ENCODE measurements at places on chromosomes 5 and 9.
A peak's percentile ranks its signal among the peaks of the same experiment; 100 is the strongest.

DNA sequence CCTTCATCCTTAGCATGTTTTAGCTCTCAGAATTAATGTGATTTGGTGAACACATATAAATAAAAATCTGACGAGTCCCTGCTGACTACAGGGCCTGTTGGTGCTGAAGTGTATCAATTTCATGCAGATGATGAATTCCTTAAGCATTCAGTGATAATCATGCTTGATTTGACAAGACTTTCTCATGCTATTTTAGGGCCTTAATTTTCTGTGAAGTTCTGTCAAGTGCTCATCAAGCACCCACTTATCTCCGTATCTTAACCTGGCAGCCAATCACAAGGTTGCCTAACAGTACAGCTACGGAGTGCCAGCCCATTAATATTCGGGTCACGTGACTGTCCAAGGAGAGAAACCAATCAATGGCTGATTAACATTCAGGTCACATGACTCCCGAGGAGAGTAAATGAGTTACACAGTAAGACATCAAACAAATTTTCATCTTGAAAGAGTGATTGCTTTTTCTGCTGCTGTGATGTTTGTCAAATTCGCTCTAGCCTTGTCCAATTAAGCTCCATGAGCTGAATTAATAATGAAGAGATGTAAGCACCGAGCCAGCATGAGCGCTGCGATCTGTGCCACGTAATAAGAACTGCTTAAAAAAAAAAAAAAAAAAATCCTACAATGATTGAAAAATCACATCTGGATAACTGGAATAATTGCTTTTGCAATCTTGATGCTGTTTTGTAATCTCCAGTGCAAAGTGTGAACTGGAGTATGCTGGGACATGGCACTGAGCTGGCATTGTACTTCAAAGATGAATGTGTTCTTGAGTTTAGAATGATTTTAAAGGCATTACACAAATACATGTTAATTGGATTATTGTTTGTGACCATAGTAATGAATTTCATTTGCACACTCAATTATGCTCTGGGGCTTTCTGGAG, 104.3 kb upstream of the SPATA31D4 start:
- DNase-seq, result no peak

GRCh38 chr5:59216841-59217240, 634.0 kb downstream of the RAB3C start:
- DNase-seq, result no peak

DNA sequence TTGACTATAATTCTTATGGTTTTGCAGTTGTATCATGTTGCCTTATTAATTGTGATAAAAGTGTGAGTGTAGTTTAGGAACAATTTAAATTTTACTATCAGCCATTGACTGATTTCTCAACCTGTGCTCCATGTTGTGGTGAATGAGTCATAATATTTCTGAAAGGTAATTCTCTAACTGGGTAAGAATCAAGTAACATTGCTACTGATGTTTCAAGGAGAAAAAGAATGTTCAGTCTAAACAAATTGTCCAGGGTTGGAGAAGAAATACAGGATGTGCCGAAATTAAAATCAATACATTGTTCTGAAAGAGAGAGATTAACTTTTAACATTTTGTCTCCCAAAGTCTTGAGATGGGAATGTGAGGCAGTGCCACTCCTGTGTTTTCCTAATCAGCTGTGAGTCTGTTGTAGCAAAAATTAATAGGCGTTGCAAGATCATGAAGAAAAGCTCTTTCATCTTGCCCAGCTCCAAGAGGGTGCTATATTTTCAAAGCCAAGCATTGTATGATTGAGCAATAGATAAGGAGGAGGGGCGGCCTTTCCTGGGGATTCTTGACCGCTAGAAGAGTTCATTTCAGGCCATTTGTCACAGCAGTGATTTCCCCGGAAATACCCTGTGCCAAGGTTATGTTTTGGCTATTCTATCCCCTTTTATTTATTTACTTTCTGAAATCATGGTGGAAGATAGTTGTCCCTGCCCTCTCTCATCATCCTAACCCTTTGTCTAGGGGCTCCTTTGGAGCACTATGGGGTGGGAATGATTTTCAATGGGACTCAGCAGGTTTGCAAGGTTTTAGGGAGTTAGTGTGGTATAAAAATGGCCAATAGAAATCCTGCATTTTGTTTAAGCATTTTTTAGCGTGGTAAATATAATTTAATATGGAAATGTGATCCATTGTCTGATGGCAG, 151.6 kb downstream of the FOCAD start:
- DNase-seq, result no peak

DNA sequence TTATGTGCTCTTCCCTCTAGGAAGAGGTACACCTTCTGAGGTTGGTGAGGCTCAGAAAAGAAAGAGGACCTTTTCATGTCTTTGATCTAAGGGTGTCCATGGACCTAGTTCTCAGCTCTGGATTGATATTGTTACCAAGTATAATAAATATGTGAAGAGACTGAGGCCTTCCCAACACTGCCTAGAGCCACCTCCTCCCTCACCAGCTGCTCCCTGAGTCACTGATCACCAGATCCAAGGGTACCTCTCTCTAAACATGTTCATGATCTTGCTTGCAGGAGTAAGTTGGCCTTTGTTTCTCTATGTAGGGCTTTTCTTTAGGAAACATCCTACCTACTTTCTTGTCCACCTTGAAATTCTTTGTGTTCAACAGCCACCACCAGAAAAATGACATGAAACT, 218.8 kb upstream of the ADRA1B start:
- DNase-seq, result no peak

DNA sequence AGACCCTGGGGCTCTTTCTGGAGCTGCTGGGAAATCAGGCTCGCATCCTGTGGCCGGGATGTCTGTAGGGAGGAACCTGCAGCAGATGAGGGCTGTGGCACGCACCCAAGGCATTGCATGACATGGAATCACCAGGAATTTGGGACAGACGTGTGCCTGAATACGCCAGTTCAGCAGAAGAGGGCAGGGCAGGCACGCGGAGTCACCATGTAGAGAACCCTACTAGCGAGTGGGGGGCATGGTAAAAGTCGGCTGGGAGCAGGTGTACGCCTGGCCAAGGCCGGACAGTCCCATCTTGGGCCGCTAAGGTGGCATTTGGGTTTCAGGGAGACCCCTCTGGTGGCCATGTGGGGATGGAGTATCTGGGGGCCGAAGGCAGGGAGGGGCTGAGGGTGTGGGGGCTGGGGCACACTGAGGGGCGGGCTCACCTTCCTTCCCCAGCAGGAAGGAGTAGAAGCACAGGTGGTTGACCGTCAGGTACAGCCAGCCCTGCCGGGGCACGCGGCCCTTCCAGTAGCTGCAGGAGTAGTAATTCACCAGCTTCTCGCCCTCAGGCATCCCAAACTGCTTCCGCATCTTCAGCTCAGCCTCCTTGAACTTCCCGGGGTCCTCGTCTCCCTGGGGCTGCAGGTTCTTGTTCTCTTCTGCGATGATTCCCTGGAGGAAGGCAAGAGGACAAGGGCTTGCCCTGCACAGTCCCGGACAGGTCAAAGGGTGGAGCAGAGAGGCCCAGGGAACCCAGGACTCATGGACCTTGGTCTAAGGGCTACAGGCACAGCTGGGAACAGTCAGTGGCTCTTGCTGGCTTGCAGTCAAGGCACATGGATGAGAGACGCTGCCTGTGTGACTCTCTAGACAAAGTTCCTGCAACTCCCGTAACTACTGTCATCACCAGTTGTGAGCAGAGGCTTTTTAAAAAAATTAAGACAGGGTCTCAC, 13.5 kb downstream of the TBC1D9B start:
- DNase-seq, result no peak

GRCh38 chr5:119435436-119436132, 16.7 kb upstream of the HSD17B4 start:
- DNase-seq, result peak; percentile 19

GRCh38 chr5:159189310-159189709, 20.0 kb downstream of the RNF145 start:
- DNase-seq, result no peak

- no peak for DNase-seq
Observed at GRCh38 chr9:14936491-14936890, 26.3 kb upstream of the FREM1 start.

DNA sequence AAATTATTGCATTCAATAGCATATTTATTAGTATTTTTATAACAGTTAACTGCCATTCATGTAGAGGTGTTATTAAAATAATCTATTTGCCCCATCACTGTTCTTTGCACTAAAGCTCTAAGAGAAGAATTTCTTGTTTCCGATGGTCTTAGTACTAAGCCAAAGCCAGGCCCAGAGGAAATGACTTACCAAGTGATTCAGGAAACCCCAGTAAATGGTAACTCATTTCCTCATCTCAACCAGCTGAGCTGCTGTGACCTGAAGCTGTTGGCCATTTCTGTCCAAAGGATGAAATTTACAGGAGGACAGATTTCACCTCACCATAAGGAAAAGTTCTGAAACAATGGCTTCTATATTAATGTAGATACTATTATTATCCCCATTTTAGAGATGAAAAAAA, 117.0 kb downstream of the PIK3R1 start:
- DNase-seq, result peak; percentile 86

DNA sequence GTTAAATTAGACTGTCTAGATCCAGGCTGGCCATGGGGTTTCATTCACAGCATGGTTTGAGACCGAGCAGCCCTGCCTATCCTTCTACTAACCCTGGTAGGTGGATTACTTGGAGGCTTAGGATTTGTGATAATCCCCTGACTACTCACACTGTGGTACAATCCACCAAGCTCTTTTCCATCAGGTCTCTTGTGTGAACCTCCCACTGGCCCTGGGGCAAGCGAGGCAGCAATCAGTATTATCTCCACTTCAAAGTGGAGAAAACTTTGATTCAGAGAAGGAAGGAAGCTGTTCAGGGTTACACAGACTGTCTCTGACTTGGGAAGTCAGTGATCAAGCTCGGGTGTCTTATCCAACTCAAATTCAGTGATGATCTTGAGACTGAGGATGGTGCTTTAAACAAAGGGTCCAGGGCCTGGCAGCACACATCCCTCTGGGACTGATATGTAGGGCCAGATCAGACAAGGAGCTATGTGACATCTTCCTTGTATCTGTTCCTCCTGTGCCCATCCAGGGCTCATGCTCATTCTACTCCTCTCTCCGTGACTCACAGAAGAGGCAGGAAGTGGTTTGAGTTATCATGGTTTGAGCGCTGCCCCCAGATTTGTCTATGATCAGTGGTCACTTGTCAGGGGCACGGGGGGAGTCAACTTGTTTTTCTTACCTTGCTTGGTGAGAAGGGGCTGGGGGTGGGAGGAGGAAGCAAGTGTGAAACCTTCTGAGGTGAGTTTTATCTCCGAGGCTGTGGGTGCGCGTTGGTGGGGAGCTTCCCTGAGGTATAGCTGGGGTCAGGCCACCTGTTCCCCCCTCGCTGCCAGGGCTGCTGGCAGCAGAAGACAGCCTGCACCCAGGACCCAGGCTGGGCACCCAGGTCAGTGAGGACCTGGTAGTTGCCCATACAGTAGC, 48.6 kb downstream of the RGS3 start:
- DNase-seq, result no peak

DNA sequence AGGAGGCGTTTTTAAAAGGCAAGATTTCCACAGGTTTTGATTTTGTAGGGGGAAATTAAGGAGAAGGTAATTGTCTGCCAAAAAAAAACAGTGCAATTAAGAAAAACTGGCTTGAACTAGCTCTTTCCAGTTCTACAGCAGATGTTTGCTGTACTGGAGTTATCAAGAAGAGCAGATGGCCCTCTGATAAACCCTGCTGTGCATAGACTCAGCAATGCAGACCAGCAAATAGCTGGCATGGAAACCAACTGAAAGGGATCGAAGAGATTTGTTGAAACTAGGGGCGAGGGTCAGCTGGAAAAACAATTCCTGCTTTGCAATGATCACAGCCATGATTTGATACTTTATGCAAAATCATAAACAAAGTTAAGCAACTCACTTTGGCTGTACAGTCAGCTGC, 17.8 kb upstream of the BHMT start:
- DNase-seq, result no peak

GRCh38 chr9:114616684-114617520, 5.8 kb downstream of the TMEM268 start:
- no peak for DNase-seq
